ENCODE measurements at places on chromosomes 1 and 21. TPM values are rescaled to one million over a fixed set of nuclear protein-coding genes. Genes with fewer than 3 reads are reported as not detected.
A peak's percentile ranks its signal among the peaks of the same experiment; 100 is the strongest.

The KCNC4 gene
- total RNA-seq, result 9.0 TPM

DNA sequence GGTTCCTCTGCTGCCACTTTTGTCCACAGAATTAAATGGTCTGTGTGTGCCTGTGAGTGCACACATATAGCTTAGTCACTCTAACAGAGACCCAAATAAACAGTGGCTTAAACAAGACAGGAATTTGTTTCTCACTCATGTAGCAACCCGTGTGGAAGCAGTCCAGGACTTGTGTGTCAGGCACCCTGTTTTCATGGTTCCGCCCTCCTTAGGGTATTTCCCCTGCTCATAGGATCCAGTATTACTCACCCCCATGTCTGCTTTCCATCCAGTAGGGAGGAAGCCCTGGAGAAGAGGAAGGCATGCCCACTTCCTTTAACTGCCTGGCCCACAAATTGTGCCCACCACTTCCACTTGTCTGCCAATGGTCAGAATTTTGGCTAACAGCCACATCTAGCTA lies 41.3 kb upstream of the TACSTD2 start:
- DNase-seq, result no peak

DNA sequence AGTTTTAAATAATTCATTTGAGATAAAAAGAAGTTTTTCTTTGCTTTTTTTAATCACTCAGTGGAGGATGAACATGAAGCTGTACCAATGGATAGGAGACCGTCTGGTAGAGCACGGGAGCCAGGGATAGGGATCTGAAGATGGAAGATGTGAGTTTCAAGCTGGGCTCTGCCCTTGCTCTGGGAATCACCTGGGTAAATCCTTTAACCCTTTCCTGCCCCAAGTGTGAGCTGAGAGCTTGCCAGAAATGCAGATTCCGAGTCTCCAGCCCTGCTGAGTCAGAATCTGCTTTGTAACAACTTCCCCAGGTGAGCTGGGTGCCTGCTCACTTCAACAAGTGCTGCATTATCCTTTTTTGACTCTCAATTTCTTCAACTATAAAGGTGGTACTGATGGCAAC lies 44.1 kb downstream of the ERG start:
- no peak for DNase-seq

DNA sequence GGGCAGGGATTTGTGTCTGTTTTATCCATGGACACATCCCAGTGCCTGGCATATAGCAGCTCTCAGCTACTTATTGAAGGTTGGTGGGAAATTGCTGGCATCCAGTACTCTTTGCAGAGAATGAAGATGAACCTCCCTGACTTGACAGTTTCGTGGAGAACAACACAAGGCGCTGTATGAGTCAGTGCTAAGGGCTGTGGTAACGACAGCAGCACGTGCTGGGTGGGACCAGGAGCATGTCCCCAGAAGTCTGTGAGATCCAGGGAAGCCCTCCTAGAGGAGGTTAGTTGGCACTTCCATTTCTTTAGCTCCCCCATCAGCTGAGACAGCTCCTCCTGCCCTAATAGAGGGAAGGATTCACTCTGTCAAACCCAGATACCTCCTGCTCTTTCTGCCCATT lies 25.9 kb upstream of the IL19 start:
- no peak for DNase-seq

DNA sequence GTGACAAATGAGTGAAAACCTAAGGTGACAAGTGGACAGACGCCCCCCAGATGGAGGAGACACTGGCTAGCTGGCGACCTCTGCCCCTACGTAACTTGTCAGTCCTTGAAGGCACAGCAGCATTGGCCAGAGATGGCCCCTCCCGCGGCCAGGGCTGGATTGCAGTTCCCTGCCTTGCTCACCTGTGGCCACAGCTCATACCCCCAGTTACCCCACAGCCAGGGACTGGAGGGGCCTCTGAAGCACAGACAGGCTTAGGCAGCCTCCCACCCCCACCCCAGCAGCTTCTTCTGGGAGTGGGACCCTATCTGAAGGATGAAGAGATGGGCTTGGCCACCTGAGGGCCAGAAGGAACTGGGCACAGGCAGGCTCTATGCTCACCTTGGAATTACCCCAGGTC lies 3.7 kb downstream of the HES3 start:
- DNase-seq, result peak; percentile 28

DNA sequence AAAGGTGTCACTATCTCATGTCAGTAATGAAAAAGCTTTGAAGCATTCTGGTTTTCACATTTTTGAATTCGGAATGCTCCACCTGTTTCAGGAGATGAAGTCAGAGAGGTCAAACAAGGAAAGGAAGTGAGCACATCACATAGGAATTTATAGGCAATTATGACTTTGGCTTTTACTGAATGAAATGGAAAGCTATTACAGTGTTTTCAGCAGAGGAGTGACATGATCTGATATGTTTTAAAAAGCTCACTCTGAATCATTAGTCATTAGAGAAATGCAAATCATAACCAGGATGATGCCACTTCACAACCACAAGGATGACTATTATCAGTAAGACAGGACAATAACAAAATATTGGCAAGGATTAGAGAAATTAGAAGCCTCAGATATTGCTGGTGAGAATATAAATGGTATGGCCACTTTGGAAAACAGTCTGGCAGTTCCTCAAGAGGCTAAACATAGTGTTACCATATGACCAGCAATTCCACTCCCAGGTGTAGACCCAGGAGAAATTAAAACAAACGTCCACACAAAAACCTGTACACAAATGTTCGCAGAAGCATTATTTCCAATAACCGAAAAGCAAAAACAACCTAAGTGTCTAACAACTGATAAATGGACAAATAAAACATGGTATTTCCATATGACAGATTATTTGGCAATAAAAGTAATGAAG lies 7.5 kb downstream of the TAF1A start:
- DNase-seq, result no peak

Measured in activated naive CD8-positive, alpha-beta T cell treated with anti-CD3 and anti-CD28 coated beads, Interleukin-2, amount 10 ng/mL, durations not matched to agents 7 days and 5 days (primary cell).